ENCODE measurements at places on chromosomes 2 and 18.
A peak's percentile ranks its signal among the peaks of the same experiment; 100 is the strongest.

GRCh38 chr2:120396861-120397811 is 51.2 kb downstream of the INHBB start:
- DNase-seq: no peak

- DNase-seq: no peak
Measured at GRCh38 chr2:210546424-210547208, 9.8 kb upstream of the CPS1 start.

- no peak for DNase-seq
Measured at GRCh38 chr2:231288590-231288989, 90.2 kb downstream of the ARMC9 start.

DNA sequence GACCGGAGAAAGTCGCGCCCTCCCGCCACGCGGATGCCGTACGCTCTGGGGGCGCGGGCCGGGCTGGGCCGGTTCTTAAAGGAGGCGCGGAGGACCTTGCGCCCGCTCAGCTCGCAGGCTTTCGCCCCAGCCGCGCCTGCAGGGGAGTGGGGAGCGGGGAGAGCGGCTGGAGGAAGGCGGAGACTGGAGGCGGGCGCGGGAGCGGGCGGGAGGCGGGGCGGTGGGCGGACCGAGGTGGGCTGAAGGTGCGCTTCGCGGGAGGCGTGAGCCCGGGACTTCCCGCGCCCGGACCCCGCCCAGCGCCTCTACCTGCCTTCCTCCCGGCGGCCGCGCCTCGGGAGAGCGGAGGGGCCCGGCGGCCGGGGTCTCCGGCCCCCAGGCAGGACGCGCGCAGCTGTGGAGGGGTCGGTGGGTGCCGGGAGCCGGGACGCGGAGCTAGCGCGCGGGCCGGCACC is at the start of gene ADRA2B:
Gene ADRA2B (minus strand): TSS at position 148 of the 455 bp plus-strand sequence. CDS start 422 bp downstream, outside the sequence.
- no peak for DNase-seq

DNA sequence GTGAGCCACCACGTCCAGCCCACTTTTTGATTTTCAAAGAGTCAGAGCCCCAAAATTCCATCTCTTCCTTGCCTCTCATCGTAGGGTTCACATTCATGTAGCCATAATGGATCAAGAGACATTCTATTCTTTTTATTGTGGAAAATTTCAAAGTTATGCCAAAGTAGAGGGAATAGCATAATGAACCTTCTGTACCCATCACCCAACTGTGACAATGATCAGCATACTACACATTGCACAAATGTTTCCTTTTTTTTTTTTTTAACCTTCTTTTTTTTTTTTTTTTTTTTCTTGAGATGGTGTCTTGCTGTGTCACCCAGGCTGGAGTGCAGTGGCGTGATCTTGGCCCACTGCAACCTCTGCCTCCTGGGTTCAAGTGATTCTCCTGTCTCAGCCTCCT is 162.4 kb downstream of the EML6 start:
- DNase-seq: no peak

DNA sequence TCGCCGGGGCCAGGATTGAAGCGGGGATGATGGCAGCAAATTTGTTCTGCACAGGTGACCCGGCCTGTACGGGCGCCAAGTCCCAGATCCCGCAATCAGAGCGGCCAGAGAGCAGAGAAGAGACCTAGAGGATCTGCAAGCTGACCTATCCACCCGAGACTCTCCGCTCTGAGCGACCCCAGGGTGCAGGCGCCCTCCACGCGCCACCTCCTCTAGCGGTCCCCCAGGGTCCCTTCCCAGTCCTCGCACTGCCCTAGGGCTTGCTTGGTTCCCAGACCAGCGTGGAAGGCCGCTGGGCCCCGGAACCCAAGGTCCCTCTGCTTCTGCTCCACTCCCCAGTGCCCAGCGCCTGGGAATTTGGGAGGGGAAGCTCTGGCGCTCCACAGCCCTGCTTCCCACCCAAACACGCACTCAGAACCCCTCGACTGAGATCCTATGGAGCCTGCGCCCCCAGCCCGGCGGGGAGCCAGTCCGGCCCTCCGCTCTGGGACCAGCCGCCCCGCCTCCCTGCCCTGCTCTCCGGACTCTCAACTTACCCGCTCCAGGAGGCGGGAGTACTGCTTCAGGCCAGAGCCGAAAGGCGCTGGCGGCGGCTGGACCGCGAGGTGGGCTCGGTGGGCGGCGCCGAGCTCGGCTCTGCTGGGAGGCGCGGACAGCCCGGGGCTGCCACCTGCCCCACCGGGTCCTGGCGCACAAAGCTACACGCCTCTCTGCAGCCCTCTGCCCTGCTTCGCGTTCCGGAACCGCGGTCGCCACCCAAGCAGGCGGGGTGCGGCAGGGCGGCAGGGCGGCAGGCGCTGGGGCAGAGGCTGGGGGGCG is 3.0 kb upstream of the SIX3 start:
- no peak for DNase-seq

DNA sequence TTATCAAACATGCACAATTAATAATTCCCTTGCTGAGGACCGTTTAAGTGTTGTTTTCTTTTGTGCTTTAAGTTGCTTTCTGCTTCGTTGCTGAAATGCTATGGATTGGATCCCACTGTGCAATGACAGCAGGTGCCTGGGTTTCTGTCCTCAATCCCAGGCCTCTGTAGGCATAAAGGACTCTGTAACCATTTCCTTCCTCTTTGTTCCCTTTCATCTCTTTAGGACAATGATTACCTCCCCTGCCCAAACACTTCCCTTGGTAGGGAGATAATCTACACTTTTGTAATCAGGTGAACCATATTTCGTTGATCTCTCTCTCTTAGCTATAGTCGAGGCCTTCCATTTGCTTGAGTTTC is 58.6 kb upstream of the LYPD6B start:
- no peak for DNase-seq

- peak; percentile 51 for DNase-seq
Measured at GRCh38 chr18:10148189-10148929, 234.5 kb downstream of the VAPA start.

DNA sequence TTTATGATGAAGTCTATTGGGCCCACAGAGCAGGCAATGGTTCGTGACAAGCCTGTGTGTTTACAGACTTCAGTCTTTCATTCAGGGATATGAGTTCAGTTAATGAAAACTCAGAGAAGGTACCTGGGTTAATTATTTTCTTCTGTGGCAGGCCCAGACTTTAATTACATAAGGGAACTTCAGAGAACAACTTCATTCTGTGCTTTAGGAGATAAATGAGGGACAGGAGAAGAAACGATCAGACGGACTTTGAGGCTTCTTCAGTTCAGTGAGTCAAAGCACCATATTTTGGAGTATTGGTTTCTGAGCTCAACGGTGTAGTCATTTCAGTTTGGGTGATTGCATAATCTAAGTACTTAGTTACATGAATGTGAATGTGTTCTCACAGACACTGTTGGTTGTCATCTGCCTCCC is 203.0 kb upstream of the KCNJ3 start:
- DNase-seq: no peak

- DNase-seq: no peak
Measured at GRCh38 chr2:146123256-146123655, 1603.3 kb upstream of the ZEB2 start.

- DNase-seq: no peak
Measured at GRCh38 chr2:222976521-222977061, 75.4 kb upstream of the KCNE4 start.

DNA sequence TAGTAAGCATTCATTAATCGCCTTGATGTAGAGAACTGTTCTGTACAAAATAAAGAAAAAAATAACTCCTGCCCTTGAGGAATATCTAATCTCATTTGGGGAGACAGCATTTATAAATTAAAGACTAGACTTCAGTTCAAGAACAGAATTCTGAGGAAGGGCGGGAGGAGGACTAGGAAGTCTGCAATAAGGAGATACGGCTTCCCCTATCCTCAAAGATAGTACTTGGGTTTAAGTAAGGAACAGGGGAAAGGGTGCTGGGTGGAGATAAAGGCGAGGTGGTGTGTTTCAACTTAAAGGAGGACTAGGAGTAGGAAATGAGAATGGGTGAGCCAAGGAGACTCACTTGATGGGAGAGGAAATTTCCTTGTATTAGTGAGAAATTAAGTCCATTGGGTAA is 121.9 kb upstream of the MSTN start:
- DNase-seq: no peak

DNA sequence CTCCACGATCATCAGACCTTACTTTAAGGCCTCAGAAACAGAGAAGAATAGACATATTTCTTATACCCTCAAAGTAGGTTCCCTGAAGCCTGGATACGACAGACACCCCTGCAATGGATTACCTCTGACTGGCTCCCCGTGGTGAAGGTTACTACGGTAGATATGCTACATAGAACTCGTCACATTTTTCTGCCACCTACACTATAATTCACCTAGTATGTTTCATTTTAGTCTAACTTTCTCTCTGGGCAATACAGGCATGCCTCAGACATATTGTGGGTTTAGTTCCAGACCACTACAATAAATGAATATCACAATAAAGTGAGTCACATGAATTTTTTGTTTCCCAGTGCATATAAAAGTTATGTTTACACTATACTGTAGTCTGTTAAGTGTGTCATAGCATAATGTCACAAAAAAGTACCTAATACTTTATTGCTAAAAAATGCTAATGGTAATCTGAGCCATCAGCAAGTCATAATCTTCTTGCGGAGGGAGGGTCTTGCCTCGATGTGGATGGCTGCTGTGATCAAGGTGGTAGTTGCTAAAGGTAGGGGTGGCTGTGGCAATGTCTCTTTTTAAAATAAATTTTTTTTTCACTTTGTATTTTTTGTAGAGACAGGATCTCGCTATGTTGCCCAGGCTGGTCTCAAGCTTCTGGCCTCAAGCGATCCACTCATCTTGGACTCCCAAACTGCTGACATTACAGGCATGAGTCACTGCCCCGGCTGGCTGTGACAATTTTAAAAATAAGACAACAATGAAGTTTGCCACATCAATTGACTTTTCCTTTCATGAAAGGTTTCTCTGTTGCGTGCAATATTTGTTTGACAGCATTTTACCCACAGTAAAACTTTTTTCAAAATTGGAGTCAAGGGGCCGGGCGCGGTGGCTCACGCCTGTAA is 64.6 kb downstream of the TGIF1 start:
- DNase-seq: no peak

DNA sequence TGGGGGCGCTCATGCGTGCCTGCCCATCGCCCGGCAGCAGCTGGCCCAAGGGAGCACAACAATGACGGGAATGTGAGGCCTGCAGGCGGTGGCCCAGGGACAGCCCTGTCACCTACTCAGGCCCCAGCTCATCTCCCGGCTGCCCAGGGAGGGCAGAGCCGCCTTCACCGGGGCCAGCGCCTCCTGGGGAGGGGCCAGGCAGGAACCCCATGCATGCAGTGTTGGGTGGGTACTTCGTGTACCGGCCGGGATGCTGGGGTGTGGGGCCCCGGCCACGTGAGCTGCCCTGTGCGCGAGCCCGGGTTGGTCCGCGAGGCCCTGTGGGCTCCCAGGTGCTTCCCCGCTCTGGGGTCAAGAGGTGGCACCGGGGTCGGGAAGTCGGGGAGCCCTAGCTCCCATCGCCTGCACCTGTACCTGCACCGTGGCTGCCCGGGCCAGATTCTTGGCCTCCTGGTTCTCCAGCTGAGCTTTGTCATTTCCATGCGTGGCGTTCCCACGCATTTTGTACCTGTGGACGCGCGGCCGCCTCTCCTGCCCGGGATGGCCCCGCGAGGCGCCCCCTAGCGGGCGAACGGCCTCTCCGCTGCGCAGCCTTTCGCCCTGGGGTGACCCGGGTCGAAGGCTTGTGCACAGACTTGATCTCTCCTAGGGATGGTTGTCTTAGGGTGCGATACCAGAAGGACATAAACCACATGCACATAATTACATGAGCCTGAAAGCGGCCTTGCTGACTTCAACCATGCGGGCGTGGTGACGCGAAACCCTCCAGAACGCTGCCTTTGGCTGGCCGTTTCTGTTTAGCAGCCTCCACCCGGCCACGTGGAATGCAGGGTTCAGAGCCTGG is 950 bp downstream of the KLHL30 start:
- no peak for DNase-seq

DNA sequence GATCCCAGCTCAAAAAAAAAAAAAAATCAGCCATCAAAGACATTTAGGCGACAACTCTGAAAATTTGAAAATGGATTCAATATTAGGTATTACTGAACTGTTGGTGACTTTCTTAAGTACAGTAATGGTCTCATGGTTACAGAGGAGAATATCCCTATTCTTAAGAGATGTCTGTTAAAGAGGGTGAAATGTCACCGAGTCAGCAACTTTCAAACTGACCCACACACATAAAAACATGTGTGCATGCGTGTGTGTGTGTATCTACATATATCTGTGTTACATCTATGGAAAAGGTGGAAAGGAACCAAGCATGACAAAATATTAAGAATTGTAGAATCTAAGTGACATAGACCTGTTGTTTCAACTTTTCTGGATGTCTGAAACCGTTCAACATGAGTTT is 41.6 kb upstream of the GLI2 start:
- DNase-seq: no peak

DNA sequence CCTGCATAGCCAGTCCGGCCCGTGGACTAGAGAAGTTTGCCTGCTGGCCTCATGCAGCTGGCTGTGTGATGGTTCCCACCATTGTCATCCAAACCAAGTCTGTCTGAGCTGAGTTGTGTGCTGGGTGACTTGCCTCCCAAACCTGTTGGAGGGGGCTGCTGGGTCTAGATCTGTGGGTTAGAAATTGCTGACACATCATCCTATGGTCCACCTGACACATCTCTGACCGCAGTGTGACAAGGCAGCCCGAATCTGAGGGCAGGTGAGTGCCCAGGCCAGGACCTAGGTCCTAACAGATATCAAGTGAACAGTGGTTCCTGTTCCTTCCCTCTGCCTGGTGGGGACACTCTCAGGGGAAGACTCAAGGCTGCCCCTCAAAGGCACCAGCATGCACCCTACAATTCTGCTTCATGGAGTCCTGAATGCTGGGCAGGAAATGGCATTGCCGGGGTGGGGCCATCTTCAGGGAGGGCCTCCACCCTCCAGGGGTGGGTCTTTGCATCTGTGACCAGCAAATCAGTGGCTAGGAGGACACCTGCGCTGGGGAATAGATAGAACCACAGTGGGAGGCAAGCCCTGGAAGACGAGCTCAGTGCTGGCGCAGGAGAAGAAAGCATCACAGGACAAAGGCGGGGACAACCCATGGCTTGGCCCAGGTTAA is 117.9 kb upstream of the ID2 start:
- DNase-seq: no peak

DNA sequence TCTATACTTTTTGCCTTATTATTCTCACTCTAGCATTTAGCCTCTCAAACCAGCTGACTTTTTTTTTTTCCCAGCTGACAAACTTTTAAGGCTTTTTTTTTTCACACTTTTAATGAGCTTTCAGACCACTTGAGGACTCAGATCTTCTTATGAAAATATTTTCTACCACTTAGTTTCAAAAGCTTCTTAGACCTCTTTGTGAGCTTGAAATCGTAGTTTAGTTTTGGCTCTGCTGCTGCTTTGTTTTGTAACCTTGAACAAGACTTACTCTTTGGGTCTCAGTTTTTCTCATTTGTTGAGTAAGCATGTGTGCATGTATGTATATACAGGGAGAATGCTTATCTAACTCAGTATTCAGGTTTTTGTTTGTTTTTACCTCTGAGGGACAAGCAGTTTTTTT is 3.5 kb downstream of the NBEAL1 start:
- no peak for DNase-seq

- no peak for DNase-seq
Measured at GRCh38 chr2:56753182-56753581, 569.4 kb downstream of the CCDC85A start.

DNA sequence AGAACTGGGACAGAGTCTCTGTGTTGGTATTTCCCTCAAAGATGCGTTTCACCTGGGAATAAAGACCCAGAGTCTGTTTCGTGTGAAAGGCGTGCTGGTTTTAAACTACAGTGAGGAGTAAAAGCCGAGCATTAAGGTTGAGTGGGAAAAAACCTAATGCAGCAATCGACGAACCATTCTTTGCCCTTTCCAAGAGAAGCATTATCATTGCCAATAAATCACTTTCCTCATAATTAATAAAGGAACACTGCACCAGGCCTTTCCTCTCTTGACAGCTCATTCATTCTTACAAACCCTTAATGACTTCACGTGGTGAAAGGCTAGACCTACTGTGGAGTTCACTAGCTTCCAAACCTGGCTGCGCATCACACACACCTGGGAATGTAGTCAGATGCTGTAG is 896 bp upstream of the SLC8A1 start:
- no peak for DNase-seq
